Kidney epithelial cell (primary cell): ENCODE measurements at places on chromosomes 1 and 21.

GRCh38 chr1:111719135-111719534 is 20.1 kb downstream of the INKA2 start:
- no peak for DNase-seq

- no peak for DNase-seq
Observed at GRCh38 chr1:172530000-172530399, 3.0 kb upstream of the SUCO start.

- peak; percentile 49 for DNase-seq
Observed at GRCh38 chr1:207240325-207241101, 81.0 kb upstream of the CD55 start.

DNA sequence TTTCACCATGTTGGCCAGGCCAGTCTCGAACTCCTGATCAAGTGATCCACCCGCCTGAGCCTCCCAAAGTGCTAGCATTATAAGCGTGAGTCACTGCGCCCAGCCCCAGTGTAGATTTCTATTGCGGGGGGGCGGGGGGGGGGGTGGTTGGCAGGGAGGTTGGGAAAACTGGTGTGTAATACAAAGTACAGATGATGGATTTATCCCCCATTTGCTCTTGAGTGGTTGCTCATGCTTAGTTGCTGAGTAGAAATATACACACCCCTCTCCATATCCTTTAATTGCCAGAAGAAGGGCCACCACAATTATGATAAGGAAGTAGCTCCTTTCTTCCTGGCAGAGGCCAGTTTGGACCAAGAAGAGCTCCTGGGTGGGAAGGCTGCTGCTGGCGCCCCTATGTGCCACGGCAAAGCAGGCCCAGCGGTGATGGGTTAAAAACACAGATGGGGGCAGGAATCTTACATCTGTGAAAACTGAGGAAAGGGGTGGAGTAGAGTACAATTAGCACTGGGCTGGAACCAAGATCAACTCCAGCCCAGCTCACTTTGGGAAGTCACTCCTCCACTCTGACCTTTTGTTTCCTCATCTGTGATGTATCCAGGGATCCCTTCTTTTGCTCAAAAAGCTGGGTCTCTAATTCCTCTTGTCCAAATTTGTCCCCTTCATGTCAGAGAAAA is 55.2 kb downstream of the MRPL37 start:
- DNase-seq: no peak

GRCh38 chr1:98315309-98315708 is 346.2 kb upstream of the SNX7 start:
- no peak for DNase-seq

DNA sequence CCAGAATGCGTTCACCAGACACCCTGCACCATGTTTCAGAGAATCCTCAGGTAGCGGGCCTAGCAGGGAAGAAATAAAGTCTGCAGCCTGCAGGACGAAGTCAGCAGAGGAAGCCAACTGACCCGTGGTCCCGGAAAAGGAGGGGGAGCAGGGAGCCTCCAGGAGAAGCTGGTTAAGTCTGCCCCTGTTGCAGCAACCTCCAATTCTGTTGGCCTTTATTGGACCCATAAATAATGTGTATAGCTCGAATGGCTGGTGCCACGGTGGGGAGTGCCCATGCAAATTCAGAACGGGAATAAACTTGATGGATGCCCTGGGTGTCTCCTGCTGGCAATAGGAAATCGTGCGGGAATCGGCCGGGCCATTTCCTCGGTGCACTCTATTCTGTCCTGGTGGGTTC is 254.1 kb downstream of the AJAP1 start:
- no peak for DNase-seq

- DNase-seq: no peak
Observed at GRCh38 chr1:14332158-14332557, 266.3 kb upstream of the KAZN start.

GRCh38 chr1:41432481-41433280 is 51.8 kb downstream of the EDN2 start:
- peak; percentile 63 for DNase-seq

DNA sequence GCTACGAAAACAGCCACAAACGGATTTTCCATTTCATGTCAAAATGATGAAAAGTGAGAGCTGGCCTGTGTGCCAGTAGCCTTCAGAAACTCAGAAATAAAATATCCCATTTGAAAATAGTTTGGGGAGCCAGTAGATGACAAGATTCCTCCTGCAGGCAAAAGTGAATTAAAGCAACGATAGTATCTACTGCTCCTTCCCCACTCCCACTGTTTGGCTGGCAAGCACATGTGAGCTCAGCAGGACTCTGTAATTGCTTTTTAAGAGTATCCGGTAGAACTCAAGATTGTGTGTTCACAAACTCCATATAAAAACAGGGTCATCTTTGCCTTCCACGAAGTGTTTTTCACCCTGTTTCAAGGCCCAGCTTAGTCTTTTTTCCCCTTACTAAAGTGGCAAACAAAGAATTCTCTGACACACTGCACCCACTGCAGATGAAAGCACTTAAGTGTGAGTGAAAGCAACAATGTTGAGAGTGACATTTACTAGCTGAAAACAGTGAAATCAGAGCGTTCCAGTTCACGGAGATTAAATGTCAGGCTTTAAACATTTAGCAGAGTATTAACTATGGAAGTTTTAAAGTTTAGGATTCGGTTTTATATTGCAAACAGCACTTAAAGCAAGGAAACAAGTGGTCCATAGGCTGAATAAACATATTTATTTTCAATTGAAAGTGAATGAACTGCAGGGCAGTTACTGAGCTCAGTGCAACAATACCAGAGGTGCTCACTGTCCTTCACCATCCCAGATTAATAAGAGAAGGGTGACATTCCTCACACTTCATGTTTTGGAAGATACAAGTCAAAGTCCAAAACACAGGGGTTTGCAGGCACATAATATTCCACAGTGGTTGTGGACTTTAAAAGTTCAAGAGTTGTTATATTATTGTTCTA is 70.0 kb downstream of the ALG14 start:
- DNase-seq: no peak

DNA sequence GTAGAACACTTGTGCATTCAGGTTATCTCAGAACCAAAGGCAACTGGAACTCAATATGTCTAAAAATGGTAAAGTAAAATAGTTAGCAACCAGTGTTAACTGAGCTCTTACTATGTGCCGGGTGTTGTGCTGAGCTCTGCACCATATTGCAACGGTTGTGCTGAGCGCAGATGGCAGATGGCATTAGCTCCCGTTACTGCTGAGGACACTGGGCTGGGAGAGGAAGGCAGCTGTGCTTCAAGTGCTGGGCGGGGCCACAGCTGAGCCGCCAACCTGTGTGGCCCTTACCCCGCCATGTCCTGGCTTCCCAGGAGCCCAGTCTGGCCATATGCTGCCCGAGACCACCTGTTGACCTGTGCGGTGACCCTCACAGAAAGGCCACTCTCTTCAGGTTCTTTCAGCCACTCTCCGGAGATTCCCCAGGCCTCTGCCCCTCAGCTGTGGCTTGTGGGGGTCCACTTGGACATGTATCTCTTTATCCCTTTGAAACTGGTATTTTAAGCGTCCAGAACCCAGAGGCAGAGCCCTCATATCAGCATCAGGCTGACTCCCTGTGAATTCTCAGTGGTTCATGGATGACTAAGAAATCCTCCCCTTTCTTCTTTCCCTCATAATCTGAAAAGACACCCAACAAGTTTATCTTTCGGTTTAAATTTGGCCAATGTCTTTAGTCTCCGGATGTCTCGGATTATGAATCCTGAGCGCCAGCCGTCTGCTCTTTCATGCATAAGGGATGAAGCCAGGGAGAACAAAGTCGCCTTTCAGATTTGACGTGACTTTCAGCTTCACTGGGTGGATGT is 26.4 kb downstream of the LDLRAP1 start:
- no peak for DNase-seq

DNA sequence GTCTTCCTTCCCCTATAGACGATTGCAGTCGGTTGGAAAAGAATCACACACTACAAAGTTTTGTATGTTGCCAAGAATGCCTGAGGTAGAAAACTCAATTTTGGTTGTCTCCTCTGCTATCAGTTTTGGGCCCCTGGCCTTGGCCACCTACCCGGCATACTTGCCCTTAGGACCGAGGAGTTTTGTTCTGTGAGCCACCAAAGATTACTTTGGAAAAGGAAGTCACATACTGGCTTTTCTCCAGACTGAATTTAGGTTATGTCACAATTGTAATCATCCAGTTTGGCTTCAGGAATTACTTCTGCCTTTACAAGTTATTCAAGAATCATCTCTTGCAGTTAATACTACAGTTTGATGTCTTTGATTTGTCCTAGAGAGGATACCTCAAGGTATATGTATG is 71.4 kb downstream of the RGL1 start:
- no peak for DNase-seq

DNA sequence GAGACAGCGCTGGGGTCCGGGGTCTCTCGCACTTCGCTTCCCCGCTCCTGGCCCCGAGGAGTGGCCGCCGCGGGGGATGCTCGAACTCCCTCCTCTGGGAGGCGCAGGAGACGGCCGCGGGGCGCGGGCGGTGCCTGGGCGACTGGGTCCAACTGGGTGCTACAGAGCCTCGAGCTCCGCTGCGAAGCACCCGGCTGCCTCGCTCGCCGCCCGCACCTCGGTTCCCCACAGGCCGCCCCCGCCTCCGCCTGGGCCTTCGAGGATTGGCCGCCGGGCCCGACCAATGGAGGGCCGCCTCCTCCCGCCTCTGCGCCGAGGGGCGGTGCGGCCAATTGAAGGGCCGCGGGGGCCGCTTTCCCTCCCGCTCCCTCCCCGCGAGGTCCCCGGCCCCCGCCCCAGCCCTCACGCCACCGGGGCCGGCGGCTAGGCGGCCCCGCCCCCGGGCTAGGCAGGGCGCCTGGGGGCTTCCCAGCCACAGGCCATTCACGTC is at the start of gene CNN3:
Gene CNN3, minus strand, starts transcription at position 196 of the 490 bp plus-strand sequence. CDS start 216 bp downstream, outside the sequence.
- no peak for DNase-seq

DNA sequence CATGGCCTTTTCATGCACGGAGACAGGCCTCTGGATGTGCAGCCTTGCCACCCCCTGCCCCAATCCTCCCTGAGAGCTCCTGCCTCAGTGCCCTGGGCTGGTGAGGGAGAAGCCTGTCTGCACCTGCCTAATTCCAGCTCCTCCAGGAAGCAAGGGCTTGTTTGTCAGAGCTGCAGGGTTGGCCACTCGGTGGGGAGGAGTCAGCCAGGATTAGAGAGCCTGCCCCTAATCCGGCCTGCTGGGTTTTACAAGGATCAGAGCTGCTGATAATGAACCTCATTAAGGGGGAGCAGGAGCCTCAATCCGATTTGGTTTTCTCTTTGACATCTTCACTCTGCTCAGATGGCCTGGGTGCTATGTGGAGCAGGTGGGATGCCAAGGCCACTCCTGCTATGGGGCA is 31.9 kb upstream of the LHX4 start:
- no peak for DNase-seq

DNA sequence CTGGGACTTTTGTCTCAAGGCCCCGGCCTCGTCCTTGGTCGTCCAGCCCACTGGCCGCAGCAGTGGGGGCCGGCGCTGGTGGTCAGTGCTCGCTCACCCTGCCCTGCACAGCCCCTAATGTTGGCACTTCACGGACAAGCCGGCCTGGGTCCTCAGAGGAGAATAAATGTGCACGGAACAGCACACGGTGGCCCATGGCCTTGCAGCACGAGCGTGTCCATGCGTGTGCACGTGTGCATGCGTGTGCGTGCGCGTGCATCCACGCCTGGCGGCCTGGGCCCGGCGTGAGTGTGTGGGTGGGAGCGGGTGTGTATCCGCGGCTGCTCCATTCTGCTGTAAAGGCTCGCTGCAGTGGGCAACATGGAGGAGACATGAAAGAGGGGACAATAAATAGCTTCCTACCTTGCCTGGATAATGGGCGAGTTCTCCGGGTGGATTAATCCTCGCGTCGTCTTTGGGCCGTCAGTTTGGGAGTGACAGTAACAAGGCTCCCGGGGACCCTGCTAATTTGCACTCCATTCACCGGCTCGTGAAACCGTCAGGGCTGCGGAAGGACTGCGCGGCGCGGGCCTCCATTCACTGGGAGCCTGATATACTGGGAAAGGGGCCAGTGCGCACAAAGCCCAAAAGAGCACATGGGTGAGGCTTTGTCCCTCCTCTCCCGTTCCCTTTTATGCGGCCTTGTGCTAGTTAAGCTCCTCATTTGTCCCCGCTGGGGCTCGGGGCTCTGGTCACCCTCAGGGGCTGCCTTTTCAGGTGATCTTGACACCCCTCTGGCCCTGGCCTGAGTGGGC is 142.8 kb downstream of the PRDM16 start:
- DNase-seq: no peak

DNA sequence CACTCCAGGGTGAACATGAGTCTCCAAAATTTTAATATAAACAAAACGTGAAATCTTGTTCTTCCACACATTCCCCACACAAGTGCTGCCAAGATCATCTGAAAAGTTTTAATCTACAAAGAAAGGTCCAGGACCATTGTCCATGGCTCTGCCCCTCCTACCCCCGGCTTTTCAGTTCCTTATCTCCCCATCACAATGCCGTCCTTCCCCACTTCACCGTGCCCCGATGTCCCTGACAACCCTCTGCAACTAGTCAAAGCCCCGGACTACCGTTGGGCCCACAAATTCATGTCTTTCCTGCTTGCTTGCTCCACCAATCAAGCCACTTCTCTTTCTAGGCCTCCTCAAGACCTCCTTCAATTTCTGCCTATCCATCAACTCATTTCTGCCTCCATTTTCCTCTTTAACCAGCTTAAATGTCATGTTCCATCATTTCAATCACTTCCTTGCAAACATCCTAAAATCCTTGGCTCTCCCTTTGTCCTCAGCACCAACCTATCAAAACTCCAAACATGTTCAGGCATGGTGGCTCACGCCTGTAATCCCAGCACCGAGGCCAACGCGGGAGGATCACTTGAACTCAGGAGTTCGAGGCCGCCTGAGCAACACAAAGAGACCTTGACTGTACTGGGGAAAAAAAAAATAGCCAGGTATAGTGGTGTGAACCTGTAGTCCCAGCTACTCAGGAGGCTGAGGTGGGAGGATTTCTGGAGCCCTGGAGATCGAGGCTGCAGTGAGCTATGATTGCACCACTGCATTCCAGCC is 14.0 kb upstream of the BMP8B start:
- no peak for DNase-seq

- no peak for DNase-seq
Observed at GRCh38 chr1:7931446-7931812, 9.2 kb downstream of the TNFRSF9 start.

DNA sequence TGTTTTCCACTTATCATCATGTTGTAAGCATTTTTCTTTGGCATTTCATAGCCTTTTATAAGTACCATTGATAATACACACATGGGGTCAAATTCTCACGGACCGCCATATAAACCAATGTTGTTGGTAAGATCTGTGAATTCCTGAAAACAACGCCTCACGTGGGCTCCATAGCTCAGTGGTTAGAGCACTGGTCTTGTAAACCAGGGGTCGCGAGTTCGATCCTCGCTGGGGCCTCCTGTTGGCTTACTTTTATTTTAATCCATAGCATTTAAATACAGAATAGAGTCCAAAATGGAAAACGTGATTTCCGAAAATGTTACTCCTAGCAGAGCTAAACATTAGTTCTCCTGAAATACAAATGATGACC is 83.1 kb downstream of the HHIPL2 start:
- DNase-seq: no peak

GRCh38 chr21:41008351-41008750 is 159.6 kb upstream of the BACE2 start:
- no peak for DNase-seq

DNA sequence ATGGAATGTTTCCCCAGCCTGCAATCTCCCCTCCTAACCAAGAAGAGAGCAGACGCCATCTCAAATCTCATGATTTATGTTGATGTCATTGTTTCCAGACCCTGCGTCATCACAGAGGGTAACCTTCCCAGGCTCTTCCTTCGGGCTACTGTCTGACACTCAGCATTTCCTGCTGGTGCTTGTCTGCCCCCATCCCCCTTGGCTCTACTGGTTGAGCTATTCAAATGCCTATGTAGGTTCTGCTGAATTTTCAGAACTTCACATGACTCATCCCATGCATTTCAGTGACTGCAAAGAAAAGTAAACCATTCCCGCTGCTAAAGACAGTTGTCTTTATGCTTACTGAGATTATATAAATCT is 24.8 kb upstream of the ITPKB start:
- DNase-seq: peak; percentile 65
